ENCODE measurements at places on chromosomes 6 and 20.

DNA sequence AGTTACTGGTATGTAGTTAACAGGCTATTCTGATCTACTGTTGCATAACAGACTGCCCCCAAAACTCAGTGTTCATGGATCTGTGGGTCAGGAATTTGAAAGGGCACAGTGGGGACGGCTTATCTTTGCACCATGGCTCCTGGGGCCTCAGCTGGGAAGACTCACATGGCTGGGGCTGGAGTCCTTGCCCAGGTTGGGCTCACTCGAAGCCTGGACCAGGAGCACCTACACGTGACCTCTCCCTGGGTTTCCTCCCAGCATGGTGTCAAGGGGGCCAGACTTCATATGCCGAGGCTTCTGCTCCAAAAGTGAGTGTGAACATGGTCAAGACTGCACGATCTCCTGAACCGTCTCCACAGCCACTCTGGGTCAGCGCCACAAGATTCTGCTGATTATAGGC, 11.7 kb downstream of the SYNDIG1 start:
- no peak for DNase-seq

- DNase-seq = no peak
Observed at GRCh38 chr20:38175304-38176180, 10.5 kb upstream of the TGM2 start.

DNA sequence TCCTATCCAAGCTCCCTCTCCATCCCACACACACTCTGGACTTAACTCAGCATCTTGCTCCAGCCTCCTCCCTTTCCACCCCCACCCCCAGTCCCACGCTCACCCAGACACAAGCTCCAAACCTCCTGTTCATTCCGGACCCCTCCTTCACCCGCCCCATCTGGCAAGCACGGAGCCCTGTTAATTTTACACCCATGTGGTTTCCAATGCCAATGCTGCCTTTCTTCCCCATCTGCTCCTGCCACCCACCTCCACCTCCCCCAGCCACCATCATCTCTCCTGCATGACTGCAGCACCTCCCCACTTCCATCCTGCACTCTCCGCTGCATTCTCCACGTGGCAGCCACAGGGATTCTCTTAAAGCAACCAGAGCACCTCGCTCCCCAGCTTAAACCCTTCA, 9.9 kb upstream of the CDK5RAP1 start:
- no peak for DNase-seq

GRCh38 chr6:49565855-49566254, 15.4 kb downstream of the C6orf141 start:
- DNase-seq = no peak

- DNase-seq = no peak
Observed at GRCh38 chr6:1063671-1064355, 248.1 kb upstream of the FOXQ1 start.

GRCh38 chr6:19024737-19025136, 637.6 kb downstream of the RNF144B start:
- no peak for DNase-seq

All from muscle of back (tissue), 13 donors.